ENCODE measurements at places on chromosomes 3 and 15.
A peak's percentile ranks its signal among the peaks of the same experiment; 100 is the strongest.

GRCh38 chr15:27328186-27328585 is 357.2 kb downstream of the GABRG3 start:
- DNase-seq, result no peak

- no peak for DNase-seq
Measured at GRCh38 chr3:64184621-64185020, 40.6 kb downstream of the PRICKLE2 start.

DNA sequence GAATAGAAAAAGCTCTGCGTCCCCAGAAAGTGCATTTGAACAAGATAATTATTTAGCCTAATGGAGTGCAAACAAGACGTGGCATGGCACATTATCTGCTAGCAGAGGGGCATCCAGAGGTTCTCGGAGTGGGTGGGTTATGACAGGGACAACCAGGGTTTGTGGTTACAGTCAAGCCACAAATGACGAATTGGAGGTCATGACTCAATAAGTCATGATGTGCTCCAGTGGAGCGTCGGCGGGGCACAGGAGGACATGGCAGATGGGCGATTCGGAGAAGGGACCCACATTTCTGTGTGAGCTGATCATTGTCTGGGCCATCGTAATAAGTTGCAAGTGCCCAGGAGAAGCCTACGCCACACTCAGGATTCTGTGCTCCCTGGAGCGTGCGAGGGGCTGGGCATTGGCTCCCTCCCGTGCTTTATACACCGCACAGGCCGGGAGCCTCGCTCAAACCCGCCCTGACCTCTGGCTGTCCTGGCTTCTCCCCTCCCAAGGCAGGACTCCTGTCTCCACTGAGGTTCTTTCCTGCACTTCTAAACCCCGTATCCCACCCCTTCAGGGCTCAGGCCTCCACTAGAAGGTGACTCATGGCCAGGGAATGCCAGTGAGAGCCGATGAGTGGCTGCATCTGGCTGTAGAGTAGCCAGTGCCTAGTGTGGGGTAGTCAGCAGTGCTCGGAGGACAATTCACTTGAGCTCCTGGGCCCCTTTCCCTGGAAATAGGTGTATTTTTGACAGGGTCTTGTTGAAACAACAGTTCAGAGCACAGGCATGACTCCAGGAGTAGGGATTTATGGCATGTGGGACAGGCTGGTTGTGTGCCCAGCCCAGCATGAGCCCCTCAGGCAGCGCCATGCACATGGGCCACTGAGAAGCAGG is 67.4 kb downstream of the GRIP2 start:
- DNase-seq, result no peak

DNA sequence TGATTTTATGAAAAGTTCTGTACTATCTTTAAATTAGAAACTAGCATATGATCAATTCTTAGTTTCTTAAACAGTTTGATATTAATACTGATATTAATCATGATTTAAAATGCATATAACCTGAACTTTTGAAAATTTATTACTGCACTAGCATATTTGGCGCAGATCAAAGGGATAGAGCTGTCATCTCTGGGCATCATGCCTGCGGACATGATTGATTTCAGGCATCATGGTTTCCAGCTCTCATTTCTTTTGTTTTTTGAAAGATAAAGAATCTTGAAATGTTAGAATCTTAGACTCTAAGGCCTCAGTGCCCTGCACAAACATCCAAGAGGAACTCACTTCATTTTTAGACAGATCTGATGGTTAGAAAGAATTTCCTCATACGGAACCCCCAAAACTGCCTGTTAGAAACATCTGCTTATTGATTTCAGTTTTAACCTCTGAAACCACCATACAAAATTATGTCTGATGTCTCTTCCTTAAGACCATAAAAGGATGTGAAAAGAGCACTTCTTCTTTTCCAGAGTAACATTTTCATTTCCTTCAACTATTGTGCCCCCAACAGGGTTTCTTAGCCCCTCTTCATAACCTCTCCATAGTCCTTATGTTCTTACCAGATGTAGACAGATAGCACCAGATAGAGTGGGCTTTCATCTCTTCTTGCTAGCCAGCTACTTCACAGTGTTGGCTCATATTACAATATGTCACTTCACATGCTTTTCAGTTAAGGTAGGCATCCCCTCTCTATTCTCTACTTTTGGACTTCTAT is 110.8 kb downstream of the BBX start:
- no peak for DNase-seq

DNA sequence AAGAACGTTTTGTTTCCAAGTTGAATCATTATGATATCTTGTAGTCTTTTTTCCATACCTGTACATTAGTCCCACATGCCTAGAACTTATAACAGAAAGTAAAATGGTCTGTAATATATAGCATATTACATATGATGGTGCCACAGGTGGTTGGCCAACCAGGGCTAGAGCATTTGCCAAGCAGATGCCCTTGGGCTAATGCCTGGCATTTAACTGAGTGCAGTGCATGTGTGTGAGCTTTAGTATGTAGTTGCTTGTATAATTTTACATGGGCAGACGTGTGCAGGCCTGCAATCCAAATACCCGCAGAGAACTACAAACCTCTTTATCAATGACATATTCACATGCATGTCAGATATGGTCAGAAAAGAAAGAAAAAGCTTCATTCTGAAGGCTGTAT is 27.5 kb downstream of the THSD4 start:
- no peak for DNase-seq

- no peak for DNase-seq
Measured at GRCh38 chr3:196220991-196221390, 4.7 kb downstream of the SLC51A start.

DNA sequence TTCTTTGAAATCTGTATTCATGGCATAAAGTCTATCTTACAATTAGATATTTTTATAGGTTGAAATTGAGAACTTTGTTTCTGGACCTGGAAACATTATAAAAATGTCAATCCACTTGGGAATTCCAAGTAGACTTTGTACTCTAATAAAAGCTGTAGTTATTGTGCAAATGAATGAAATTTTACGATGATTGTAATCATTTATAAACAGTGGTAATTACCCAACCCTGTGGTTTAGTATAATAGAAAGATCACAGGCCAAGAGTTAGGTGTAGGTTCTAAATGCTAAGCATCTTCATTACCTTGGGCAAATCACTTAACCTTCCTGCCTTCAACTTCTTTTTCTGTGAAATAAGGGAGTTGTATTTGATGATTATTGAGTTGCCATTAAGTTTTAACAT is 13.2 kb upstream of the SLC7A14 start:
- DNase-seq, result no peak

DNA sequence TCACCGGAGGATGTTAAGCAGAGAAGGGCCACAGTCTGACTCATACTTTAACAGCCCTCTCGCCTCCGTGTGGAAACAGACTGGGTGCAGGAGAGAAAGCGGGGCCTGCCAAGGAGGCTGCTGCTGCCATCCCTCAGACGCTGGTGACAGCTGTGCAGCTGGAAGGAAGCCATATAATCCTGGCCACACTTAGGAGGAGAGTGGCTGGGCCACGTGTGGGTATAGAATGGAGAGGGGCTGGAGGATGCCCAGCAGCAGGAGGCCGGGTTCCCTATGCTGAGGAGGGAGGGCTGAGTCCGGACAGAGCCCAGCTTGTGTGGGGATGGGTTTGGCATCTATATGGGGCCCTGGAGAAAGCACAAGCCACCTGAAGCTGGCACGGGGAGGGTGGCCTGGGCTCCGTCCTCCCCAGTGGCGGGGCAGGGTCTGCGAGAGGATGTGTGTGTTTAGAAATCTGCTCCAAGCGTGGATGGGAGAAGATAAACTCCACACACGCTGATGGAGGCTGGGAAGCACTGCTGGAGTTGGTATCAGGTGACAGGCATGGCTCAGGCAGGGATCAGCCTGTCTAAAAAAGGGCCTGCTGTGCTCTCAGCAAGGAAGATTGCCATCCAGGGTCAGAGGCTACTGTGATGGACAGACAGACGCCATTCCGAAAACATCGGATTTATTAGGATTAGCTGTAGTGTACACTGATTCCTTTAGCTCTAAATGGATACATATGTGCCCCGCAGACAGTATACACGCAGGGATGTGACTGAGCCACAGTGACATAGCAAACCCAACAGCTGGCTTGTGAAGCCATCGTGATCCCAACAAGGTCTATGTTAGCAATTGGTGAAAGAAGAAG is 15.9 kb downstream of the ABTB1 start:
- DNase-seq, result peak; percentile 91

GRCh38 chr3:69767571-69767970 is 28.3 kb downstream of the MITF start:
- no peak for DNase-seq

- DNase-seq, result no peak
Measured at GRCh38 chr15:69757186-69757585, 304.6 kb downstream of the RPLP1 start.

GRCh38 chr3:182855076-182855475 is 61.8 kb downstream of the ATP11B start:
- DNase-seq, result no peak

DNA sequence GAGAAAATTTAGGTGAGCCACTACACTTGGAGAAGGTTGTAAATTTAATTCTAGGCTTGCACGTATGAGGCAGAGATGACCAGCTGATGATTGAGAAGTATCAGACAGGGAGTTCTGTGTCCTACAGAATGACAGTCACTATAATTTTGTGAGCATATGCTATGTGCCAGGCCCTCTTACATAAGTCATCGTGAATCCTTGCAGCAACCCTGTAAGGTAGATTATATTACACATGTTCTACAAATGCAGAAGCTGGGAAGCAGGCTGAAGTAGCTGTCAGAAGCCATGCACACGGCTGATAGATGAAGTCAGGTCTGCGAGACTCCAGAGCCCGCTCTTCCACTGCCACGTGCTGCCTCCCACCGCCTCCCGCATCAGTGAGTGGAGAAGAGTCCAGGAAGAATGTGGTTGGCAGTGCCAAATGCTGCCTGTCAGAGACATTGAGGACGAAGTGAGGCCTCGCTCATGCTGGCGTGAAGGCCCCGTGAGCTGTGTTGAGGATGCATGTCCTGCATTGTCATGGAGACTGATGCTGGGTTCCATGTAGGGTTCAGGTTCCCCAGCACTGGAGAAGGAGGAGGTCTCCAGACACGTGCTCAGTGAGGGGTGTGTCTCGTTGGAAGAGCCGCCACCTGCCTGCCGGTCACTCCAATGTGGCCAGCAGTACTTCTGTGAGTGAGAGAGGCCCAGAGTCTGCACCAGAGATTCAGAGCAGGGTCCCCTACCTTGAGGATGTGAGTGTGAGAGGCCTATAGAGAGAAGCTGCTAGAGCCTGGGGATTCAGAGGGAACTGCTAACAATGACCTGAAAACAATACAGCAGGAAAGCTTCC is 123.3 kb upstream of the PLXNA1 start:
- DNase-seq, result no peak

- DNase-seq, result no peak
Measured at GRCh38 chr3:197303452-197303851, 5.0 kb upstream of the DLG1 start.

GRCh38 chr3:186209810-186210752 is 101.2 kb upstream of the ETV5 start:
- DNase-seq, result peak; percentile 48

DNA sequence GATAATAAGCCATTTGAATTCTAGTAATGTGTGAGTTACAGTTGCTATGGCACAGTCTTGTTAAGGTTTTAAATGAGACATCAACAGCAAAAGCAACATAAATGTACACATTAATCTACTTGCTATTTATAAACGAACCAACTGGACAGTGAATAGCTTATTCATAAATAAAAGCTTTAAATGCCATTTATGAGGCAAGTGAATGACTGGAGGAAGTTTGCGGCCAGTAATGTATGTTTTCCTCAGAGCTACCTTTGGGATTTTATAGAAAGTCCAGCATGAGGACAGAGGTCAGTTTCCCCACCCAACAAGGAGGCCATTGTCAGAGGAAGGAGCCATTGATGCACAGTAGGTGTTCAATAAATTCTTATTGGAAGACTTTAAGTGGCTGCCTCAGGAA is 48.0 kb upstream of the PXYLP1 start:
- DNase-seq, result no peak

DNA sequence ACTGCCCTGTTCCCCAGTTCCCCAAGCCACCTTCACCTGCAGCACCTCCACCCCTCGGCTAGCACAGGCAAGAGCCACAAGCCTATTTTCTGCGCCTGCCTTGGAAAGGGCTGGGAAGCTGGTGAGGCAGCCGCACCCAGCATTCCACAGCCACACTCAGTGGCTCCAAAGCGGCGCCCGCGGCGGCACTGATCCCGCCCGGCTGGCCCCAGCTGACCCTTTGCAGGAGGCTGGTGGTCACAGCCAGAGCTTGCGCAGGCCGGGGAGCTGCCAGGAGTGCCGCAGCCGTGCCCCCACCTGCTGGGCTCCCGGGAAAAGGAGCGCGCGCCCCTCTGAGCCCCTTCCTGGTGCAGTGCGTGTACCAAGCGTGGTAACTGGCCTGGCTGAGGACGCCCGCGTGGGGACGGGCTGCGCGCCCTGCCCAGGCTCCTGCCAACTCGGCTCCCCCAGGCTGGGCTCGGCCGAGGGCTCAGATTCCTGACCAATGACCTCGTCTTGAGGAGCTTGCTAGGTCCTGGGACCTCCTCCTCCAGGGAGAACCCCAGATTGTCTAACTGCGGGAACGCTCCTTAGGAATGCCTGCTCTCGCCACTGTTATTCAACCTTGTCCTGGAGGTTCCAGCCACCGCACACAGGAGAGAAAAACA is 13.3 kb downstream of the GRAMD2A start:
- DNase-seq, result peak; percentile 35

GRCh38 chr3:14300721-14301399 is 101.5 kb upstream of the SLC6A6 start:
- peak; percentile 7 for DNase-seq

DNA sequence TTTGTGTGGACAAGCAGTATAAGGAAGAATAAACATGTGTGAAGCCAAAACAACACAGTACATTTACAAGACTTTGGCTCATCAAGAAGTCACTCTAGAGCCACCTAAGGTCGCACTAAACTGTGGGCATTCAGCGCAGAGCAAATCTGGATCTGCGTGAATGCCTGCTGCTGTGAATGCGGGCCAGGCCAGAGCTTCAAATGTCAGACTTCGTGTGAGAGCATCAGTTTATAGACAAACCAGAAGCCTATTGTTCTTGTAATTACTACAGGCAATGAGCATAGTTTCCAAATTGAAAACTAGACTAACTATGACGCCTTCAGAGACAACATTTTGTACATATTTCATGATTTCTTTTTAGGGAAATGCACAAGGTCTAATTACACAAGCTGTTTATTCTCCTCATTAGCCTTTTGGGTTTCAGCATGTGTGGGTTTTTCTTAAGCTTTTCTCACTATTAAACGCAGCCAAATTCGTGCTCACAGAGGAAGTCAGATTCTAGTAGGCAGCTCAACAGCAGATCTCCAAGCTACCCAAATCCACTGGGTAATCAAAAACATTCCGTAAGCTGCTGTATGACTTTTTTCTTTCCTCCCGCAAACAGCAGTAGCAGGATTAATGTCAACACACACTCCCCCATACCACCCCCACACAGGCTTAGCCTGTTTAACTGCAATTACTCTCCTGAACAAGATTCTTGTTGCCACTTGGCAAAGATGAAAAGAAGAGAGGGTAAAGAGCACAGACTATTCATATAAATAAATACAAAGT is 84.5 kb upstream of the SETMAR start:
- DNase-seq, result peak; percentile 61

DNA sequence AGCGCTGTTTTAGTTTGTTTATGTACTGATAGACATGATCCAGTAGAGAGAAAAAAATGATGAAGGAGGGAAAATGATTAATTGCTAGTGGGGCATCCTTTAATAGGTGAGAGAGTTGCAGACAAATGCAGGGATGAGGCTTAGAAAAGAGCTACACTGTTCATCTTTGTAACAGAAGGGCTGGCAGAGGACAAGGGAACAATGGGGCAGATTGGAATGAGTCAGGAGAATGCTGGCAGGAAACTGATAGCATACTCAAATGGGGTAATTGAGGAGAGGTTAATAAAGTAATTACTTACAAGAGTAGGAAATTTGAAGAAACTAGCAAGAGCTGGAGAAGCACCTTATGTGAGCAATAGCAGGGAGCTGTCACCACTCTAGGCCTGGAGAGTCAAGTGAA is 170.9 kb downstream of the OXSM start:
- no peak for DNase-seq
